ENCODE measurements at places on chromosomes 11 and 22.

- peak; percentile 35 for DNase-seq
Measured at GRCh38 chr22:50140615-50141014, 29.9 kb upstream of the PANX2 start.

GRCh38 chr22:47059701-47060161 lies 297.3 kb downstream of the TBC1D22A start:
- DNase-seq, result no peak

- peak; percentile 51 for DNase-seq
Measured at GRCh38 chr11:90722552-90723190, 499.8 kb upstream of the CHORDC1 start.

DNA sequence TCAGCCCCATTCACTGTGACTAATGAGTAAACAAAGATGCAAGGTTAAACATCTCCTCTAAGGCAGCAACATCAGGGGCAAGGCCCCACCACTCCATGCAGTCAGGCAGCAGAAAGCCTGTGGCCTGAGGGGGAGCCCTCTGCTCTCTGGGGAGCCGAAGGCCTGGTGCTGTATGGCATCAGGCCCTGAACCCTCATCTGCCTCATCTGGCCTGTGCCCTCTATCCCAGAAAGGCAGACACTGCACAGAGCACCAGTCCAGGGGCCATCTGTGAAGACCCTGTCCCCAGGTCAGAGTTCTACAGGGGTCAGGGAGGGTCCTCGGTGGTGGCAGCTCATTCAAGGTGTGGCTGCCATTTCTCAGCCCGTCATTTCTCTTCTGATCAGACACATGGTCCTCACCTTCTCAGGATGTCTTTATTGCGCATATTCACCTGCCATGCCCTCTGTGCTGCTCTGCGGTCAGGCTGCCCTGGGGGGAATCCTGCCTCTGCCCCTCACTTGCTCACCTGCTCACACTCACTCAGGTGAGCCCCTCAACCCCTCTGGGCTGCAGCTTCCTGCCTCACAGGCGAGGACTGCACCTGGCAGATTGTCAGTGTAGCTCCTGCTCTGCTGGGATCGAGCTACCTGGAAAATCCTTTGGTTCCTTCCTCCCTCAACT lies 103.1 kb upstream of the PITPNB start:
- DNase-seq, result no peak

- no peak for DNase-seq
Measured at GRCh38 chr11:66708701-66709100, 20.3 kb downstream of the SPTBN2 start.

DNA sequence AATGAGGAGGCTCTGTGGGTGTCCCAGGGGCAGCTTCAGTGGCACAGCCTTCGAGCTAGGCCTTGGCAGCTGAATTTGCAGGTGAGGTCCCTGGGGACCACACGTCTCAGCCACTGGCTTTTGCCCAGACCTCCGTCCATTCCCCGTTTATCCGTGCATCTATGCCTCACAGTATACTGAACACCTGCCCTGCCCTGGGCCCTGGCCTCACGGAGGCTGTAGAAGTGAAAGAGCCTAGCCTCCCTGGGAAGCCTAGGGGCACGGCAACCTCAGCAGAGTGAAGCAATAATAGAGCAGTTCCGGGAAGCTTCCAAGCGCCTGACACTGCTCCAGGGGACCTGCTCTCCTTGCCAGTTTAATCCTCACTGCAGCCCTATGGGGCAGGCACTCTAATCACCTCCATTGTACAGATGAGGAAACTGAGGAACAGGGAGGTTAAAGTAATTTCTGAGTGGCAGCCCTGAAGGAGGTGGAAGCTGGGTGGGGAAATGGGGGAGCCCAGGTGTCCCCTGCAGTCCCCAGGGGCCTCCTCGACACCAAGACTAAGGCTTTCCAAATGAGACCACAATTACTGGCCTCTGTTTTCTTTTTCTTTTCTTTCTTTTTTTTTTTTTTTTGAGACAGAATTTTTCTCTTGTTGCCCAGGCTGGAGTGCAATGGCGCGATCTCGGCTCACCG lies 2.7 kb upstream of the NFAM1 start:
- no peak for DNase-seq

DNA sequence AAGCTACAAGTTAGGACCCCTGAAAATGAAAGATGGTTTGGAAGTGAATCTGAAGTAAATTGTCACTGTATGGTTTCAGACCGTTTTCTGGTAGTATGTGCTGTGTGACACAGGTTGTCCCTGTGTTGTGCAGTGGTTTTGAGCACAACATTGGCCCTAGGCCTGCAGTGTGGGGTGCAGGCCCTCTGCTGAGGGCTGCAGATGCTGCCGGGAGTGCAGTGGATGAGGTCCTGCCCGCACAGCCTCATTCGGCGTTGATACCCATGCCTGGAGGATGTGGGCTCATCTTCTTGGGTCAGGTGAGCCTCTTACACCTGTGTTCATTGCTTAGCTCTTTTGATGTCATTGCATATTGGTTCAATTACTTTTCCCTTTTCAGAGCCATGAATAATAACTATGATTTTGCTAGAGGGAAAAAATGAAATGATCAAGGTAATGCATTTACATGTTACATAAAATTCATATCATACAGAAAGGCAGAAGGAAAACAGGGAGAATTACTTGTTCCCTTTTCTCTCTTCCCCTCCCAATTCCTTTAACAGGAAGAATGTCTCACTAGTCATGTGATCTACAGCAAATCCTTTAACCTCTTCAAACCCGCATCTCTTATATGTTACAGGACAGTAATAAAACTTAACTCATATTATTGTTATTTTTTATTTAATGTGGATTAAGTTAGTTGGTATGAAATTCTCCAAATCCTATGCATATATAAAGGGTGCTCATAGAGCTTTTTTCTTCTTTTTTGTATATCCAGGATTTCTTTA lies 48.7 kb downstream of the PTPRJ start:
- no peak for DNase-seq

GRCh38 chr22:28857288-28857687 lies 26.1 kb upstream of the ZNRF3 start:
- DNase-seq, result no peak

DNA sequence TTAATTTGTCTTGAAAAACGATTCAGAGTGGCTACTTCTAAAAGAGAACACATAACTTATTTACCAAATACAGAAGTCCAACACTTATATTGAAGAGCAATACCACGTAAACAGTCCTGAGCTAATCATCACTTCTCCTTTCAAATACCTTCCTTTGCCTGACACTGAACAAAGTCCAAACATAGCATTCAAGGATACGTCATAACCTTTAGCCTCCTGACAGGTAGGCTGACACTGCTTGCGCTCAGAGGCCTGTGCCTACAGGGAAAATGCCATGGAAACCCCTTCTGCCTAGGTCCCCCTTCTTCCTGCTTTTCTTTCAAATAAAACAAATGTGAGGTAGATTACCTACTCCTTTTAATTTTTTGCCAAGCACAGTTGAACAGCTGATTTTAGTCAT lies 510.0 kb downstream of the INSC start:
- DNase-seq, result no peak

DNA sequence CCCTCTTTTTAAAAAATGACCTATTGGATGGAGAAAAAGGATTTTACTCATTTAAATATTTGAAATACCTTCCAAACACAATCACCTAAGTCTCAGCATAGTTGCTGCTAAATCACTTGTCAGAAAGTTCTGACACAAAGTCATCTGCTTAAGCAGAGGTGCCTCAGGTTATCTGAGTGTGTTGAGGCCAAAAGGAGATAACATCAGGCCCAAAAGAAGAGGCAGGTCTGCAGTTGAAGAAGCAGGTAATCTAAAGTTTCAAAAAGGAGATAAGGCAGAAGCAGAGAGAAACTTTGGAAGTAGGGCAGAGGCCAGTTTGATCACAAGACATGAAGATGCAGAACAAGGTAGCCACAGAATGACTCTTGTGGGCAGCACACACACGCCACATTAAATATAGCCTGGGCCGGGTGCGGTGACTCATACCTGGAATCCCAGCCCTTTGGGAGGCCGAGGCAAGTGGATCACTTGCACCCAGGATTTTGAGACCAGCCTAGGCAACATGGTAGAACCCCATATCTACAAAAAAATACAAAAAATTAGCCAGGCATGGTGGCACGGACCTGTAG lies 175.7 kb upstream of the API5 start:
- no peak for DNase-seq

- no peak for DNase-seq
Measured at GRCh38 chr11:16911186-16911585, 103.0 kb downstream of the PLEKHA7 start.

DNA sequence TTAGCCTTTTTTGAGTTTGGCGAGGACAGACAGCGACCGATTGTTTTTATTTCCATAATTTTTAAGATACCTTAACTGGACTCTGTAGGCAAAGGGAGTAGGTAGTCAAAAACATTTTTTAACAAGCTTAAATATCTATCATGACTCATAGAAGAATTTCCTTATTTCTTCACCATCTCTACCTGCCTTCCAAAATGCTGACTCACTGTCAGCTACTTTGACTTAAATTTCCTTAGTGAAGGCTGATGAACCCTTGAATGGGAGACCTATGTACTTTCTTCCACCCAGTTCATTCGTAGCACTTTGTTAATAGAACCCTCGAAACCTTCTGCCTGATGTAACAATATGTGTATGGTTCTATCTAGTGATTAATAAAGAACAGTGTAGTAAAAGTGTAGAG lies 1.1 kb upstream of the MTMR2 start:
- peak; percentile 57 for DNase-seq

GRCh38 chr11:77413850-77414460 lies 59.9 kb downstream of the PAK1 start:
- DNase-seq, result no peak

DNA sequence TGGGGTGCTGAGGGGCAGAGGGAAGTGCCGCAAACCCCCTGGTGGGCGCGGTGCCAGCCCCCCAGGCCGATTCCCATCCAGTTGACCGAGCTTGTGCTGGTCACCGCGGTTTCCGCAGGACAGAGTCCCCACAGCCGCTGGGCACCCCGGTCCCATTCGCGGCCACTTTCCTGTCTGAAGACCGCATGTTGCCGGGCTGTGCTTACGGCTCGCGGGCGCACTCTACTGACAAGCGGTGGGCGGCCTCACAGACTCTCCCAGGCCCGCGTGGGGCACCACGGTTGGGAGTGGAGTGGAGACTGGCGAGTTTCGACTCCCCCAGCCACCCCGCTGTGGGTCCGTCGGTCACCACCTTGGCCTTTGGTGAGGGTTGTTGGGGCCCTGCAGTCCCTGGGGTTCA lies 648 bp upstream of the H19 start:
- no peak for DNase-seq

- no peak for DNase-seq
Measured at GRCh38 chr11:109512249-109512648, 90.3 kb downstream of the C11orf87 start.

DNA sequence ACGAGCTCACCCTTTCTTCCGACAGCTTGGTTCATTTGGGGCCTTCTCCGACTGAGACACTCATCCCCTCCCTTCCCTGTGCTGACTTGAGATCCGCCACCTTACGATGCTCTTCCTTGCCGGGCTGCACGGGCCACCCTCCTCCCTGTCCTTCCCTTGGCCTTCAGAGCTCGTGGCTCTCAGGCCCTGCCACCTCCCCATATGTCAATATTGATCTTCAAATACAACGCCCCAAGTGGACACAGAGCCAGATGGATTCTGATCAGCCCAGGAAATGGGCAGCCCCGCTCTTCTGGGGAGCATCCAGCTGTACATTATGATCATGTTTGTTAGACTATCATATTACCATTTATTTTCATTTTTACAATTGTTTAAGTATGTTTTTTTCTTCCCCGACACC lies 812.8 kb downstream of the TBC1D22A start:
- DNase-seq, result no peak

- no peak for DNase-seq
Measured at GRCh38 chr11:85269109-85269508, 358.0 kb downstream of the DLG2 start.

DNA sequence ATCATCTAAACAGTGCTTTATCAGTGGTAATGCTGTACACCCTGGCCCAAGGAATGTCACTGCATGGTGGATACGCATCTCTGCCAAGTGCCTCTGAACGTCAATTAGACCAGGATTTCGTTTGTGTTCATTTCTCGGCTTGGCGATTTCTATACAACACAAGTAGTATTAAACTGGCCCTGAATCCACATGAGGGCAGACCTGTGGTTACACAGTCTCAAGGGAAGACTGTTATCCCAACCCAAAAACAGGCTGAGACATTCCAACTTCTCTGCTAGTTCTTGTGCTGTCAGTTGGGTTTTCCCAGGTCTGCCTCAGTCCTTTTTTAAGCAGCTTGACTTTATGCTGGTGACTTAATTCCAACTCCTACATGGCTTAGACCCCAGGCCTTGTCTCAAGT lies 58.1 kb downstream of the HIRA start:
- no peak for DNase-seq

Measured in NB4 (cell line).